ENCODE measurements at places on chromosomes 3 and 15. TPM values are rescaled to one million over a fixed set of nuclear protein-coding genes. Genes with fewer than 3 reads are reported as not detected.

DNA sequence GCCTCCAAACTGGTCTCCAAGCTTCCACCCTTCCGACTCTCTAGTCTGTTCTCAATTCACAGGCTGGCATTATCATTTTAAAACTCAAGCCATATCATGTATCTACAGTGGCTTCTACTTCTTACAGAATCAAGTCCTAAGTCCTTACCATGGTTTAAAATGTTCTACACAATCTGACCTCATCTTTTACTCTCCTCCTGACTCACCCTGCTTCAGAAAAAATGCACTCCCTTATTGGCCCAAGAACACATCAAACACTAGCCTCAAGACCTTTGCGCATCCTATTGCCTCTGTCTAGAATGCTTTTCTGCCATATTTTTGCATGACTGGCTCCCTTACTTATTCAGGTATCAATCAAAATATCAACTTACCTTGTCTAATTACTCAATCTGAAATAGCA, 11.0 kb downstream of the MRPL3 start:
- peaks cover 33% of the 10 kb centered on the region for H3K36me3 ChIP-seq
- peaks cover 5% of the 10 kb centered on the region for H3K4me1 ChIP-seq
- no peak overlapping the region for H3K4me3 ChIP-seq
- no peak overlapping the region for H3K27ac ChIP-seq

GRCh38 chr3:128068156-128068620, 16.0 kb downstream of the SEC61A1 start:
- H3K27ac ChIP-seq, result peak overlapping the region; percentile 72
- H3K4me3 ChIP-seq, result no peak overlapping the region
- H3K27me3 ChIP-seq, result peaks cover 1% of the 10 kb centered on the region
- peaks cover 53% of the 10 kb centered on the region for H3K36me3 ChIP-seq
- H3K4me1 ChIP-seq, result peaks cover 34% of the 10 kb centered on the region
- peak; percentile 41 for DNase-seq

DNA sequence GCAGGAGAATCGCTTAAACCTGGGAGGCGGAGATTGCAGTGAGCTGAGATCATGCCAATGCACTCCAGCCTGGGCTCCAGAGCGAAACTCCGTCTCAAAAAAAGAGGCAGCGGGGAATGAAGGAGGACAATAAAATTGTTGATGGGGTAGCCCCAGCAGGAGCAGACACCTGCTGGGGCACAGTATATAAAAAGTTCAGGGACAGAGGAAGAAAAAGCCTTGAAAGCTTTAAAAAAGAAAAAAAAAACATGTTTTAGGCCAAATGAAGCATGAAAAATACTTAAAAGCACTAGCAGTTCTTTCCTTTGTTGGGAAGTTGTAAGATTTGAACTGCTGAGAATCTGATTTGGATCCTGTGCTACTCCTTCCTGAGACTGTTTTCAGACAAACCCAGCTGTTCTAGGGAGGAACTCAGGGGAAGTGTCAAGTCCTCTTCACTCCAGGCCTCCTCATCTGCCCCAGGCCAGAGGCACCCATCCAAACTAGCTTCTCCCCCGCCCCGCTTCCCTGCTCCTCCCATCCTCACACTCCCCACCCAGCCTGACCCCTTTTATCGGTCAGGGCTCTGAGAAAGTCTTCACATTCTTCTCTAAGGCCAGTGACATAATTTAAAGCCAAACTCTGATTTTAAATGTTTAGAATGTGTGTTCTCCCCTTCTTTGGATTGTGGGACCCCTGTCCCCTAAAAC, 4.9 kb downstream of the IL17RD start:
- H3K27ac ChIP-seq, result no peak overlapping the region
- DNase-seq, result no peak
- no peak overlapping the region for H3K4me3 ChIP-seq
- H3K36me3 ChIP-seq, result no peaks in the 10 kb centered on the region
- H3K4me1 ChIP-seq, result peaks cover 16% of the 10 kb centered on the region
- peaks cover 42% of the 10 kb centered on the region for H3K27me3 ChIP-seq

DNA sequence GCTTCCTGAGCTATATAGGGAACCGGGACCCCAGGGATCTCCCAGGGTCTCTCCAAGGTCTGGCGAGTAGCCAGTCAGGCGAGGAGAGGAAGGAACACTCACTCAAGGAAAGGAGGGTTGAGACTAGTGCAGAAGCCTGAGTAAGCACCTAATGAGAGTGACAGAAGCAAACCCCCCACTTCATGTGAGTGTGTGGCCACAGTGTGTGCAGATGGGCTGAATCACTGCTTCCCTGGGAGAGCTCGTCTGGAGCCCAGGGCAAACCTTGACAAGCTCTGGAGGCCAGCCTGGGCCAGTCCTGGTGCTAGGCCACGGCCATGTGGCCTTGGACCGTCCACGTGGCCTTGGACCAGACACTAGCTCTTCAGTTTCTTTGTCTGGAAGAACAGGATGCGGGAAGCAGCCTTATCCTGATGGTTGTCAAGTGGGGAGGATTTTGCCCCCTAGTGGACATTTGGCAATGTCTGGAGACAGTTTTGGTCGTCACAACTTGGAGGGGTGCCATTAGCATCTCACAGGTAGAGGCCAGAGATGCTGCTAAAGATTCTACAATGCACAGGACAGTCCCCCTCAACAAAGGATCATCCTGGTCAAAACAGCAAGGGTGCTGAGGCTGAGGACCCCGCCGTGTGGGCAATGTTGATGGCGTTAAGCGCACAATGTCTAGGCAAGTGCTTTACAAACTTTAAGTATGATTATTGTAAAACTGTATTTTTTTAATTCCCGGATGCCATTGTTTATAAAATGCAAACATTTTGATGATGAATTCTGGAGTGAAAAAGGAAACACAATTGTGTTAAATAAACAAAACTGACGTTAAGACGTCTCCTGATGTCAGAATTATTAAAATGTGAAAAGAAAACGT, 34.8 kb upstream of the CTSH start:
- H3K4me3 ChIP-seq, result no peak overlapping the region
- DNase-seq, result peak; percentile 76
- H3K36me3 ChIP-seq, result no peaks in the 10 kb centered on the region
- H3K27ac ChIP-seq, result no peak overlapping the region
- peaks cover 11% of the 10 kb centered on the region for H3K4me1 ChIP-seq

DNA sequence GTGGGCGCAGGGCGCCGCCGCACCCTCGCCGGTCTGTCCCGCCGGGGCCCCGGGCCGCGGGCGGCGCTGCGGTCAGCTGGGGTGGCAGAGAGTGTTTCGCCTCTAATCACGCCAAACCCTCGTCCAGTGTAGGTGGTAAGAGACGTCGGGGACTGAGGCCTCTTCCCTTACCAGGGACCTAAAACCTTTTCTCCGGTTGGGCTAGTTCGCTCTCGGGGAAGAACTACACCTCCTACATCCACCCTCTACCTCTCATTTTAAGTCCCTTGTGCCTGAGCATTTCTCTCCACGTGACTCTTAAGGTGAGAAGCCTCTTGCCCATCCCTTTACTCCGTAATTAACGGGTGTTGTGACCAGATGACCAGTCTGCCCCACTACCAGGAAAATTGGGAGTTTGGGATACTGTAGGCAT, 520 bp downstream of the TMEM42 start:
- H3K36me3 ChIP-seq, result peaks cover 11% of the 10 kb centered on the region
- peak; percentile 7 for DNase-seq
- no peaks in the 10 kb centered on the region for H3K27me3 ChIP-seq
- peak overlapping the region; percentile 95 for H3K4me3 ChIP-seq
- peak overlapping the region; percentile 93 for H3K27ac ChIP-seq

DNA sequence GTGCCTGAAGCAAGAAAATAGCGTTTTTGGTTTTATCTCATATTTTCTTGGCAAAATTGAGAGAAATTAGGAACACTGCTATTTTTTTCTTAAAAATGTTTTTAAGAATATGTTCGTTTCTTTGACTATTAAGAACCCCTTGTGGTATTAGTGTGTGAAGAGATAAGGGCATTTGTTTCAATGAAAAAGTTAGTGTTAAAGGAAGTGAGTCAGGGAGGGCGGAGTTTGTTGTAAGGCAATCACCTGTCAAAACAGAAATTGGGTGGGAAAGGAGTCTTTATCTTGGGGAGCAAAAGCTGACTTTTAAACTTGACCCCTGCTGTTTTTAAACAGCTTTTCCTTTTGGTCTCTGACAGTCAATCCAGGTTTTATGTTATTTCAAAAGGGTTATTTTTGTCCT, 4.2 kb downstream of the RAP2B start:
- H3K27ac ChIP-seq, result peak overlapping the region; percentile 8
- DNase-seq, result no peak
- peaks cover 44% of the 10 kb centered on the region for H3K36me3 ChIP-seq

Gene SERINC4
- not detected for total RNA-seq

Gene GATA2
- total RNA-seq, result 79.2 TPM

DNA sequence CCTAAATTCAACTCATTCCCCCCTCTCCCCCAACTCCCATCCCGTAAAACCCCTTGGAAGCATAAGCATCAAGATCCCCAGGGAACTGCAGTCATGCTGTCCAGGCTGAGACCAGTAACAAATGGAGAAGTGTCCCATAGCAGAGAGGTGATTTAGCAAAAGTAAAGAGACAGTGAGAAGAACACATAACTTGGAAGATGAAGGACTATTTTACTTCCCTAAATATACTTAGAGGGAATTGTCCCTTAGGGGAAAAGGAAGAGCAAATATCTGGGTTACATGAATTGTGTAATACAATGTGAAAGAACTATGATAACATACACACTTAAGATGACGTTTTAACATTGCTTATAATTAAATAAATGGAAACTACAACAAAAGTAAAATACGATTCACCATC, 61.6 kb upstream of the LRRFIP2 start:
- no peak for DNase-seq
- H3K27ac ChIP-seq, result no peak overlapping the region
- no peaks in the 10 kb centered on the region for H3K36me3 ChIP-seq

All from HFFc6 (cell line).